ENCODE measurements at places on chromosomes 5 and 9. TPM values are rescaled to one million over a fixed set of nuclear protein-coding genes. Genes with fewer than 3 reads are reported as not detected.

TSSK1B gene
- total RNA-seq: 0.20 TPM

CDH6 gene
- total RNA-seq: under 0.01 TPM

BRINP1 gene
- 4.0 TPM for total RNA-seq

CDH9 gene
- not detected for total RNA-seq

MZB1 gene
- total RNA-seq: not detected

LTC4S gene
- not detected for total RNA-seq

LCN2 gene
- total RNA-seq: not detected

PRUNE2 gene
- 37.3 TPM for total RNA-seq

MYO10 gene
- 4.5 TPM for total RNA-seq

WNK2 gene
- not detected for total RNA-seq

DMRT3 gene
- not detected for total RNA-seq

GLRX gene
- total RNA-seq: 112 TPM

FOXD4L3 gene
- total RNA-seq: under 0.01 TPM

IRX2 gene
- 9.6 TPM for total RNA-seq

SPATA31D4 gene
- total RNA-seq: not detected

C5orf52 gene
- total RNA-seq: not detected

PCDHA12 gene
- not detected for total RNA-seq

ADRB2 gene
- under 0.01 TPM for total RNA-seq

SLC25A48 gene
- total RNA-seq: not detected

PCDHA5 gene
- under 0.01 TPM for total RNA-seq

PLPPR1 gene
- total RNA-seq: not detected

SLC26A2 gene
- 13.7 TPM for total RNA-seq

DRD1 gene
- not detected for total RNA-seq

CDH18 gene
- total RNA-seq: 0.39 TPM

CCL27 gene
- not detected for total RNA-seq

WDR36 gene
- total RNA-seq: 108 TPM

COX7C gene
- 140 TPM for total RNA-seq

IER5L gene
- total RNA-seq: 39.5 TPM

PWWP2A gene
- total RNA-seq: 14.7 TPM

SMARCA2 gene
- 60.3 TPM for total RNA-seq

PCDHB9 gene
- under 0.01 TPM for total RNA-seq

DAB2 gene
- 59.8 TPM for total RNA-seq

CORO2A gene
- under 0.01 TPM for total RNA-seq

OTP gene
- not detected for total RNA-seq

IRGM gene
- total RNA-seq: 0.20 TPM

NEUROG1 gene
- not detected for total RNA-seq

EDIL3 gene
- total RNA-seq: 0.37 TPM

CDH12 gene
- not detected for total RNA-seq
